ENCODE measurements at places on chromosomes 3 and 15.
A peak's percentile ranks its signal among the peaks of the same experiment; 100 is the strongest.

- peak; percentile 19 for DNase-seq
Measured at GRCh38 chr15:52466134-52466701, 62.5 kb downstream of the MYO5A start.

GRCh38 chr15:31263751-31264558 is 62.7 kb upstream of the KLF13 start:
- DNase-seq: peak; percentile 80

- DNase-seq: no peak
Measured at GRCh38 chr3:157059661-157060060, 100.3 kb downstream of the CCNL1 start.

- no peak for DNase-seq
Measured at GRCh38 chr3:35201211-35201610, 438.1 kb upstream of the ARPP21 start.

- no peak for DNase-seq
Measured at GRCh38 chr15:65901336-65901735, 32.0 kb downstream of the RAB11A start.

DNA sequence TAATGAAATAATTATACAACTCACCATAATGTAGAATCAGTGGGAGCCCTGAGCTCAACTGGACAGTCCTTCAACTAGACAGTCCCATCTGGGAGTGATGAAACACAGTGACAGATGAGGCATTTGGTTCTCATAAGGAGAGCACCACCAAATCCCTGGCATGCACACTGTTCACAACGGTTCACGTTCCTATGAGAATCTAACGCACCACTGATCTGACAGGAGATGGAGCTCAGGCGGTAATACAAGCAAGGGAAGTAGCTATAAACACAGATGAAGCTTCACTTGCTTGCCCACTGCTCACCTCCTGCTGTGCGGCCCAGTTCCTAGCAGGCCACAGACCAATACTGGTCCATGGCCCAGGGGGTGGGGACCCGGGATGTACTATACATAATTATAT is 17.0 kb downstream of the PRKAR2A start:
- no peak for DNase-seq

- DNase-seq: no peak
Measured at GRCh38 chr3:94101860-94102259, 39.0 kb downstream of the NSUN3 start.

- no peak for DNase-seq
Measured at GRCh38 chr3:144622845-144623244, 651.2 kb downstream of the DIPK2A start.

- DNase-seq: no peak
Measured at GRCh38 chr3:76735152-76735551, 304.7 kb upstream of the ROBO2 start.

DNA sequence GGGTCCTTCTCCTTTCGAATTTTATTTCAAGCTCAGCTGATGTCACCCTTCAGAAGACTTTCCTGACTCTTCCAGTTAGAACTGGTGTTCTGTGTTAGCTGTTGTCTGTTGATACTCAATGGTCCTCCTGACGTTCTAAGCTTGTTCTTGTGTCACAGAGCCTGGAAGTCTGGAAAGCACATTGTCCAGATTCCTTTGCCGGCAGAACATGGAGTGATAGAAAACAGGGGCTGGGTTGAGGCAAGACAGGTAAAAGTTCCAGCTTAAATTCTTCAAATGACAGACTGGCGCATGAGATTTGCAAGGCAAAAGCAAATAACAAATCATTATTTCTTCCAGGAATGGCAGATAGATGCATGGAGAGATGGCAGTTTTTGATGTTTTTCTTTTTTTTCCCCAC is 102.0 kb upstream of the CLSTN2 start:
- DNase-seq: no peak

DNA sequence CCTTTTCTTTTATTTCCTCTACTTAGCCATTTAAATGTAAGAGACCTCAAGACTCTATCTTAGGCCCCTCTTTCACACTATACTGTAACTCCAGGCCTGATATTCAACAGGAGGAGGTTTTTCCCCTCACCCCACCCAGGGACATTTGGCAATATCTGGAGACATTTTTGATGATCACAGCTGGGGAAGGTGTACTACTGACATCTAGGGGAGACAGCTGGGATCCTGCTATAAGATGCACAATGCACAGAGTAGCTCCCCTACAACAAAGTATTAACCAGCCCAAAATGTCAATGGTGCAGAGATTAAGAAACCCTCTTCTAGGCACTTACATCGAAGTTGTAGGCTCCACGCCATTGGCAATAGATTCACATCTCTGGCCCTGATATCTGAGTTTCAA is 517.5 kb upstream of the UBE2E2 start:
- no peak for DNase-seq

- DNase-seq: no peak
Measured at GRCh38 chr3:38163117-38163840, 2.1 kb upstream of the OXSR1 start.

DNA sequence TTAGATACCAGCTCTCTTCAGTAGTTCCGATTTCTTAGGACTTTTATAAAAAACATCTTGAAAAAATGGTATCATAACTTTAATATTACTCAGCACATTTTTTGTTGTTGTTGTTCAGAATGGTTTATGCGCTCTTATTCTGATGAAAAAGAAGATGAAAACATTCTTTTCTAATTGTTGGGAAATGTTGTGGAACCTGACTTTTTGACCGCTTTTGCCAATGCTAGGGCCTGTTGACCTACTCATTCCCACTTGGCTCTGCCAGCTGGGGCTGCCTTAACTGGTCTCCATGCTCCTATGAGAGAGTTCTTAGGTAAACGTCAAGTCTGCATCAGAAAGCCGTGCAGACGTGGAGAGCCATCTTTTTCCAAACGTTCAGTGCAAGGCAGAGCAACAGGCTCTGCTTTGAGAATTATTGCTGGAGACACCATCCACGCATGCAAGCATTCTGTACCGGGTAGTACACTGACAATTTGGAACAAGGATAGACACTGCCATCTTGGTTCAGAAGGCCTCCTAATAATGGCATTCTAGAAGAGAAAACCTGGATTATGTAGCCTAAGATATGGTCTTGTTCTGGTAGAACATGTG is 176.8 kb downstream of the GHSR start:
- no peak for DNase-seq

DNA sequence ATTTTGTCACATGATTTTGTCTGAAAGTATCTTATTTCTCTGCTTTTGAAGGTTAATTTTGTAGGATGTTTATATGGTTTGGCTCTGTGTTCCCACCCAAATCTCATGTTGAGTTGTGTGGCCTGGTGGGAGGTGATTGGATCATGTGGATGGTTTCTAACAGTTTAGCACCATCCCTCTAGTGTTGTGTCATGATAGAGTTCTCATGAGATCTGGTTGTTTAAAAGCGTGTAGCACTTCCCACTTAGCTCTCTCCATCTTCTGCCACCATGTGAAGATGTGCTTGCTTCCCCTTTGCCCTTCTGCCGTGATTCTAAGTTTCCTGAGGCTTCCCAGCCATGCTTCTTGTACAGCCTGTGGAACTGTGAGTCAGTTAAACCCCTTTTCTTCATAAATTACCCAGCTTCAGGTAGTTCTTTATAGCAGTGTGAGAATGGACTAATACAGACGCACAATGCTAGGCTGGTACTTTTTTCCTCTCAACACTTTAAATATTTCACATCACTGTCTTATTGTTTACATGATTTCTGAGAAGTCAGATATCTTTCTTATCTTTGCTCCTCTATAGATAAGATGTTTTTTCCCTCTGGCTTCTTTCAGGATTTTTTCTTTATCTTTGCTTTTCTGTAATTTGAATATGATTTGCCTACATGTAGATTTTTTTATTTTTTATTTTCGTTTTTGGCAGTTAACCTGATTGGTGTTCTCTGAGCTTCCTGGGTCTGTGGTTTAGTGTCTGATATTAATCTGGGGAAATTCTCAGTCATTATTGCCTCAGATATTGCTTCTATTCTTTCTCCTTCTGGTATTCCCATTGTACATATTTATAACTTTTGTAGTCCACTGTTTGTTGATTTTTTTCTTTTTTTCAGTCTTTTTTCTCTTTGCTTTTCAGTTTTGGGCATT is 22.2 kb downstream of the BTD start:
- DNase-seq: peak; percentile 35

GRCh38 chr3:195757438-195757770 is 36.6 kb downstream of the MUC20 start:
- DNase-seq: no peak

- no peak for DNase-seq
Measured at GRCh38 chr15:88249220-88249619, 7.3 kb downstream of the NTRK3 start.

DNA sequence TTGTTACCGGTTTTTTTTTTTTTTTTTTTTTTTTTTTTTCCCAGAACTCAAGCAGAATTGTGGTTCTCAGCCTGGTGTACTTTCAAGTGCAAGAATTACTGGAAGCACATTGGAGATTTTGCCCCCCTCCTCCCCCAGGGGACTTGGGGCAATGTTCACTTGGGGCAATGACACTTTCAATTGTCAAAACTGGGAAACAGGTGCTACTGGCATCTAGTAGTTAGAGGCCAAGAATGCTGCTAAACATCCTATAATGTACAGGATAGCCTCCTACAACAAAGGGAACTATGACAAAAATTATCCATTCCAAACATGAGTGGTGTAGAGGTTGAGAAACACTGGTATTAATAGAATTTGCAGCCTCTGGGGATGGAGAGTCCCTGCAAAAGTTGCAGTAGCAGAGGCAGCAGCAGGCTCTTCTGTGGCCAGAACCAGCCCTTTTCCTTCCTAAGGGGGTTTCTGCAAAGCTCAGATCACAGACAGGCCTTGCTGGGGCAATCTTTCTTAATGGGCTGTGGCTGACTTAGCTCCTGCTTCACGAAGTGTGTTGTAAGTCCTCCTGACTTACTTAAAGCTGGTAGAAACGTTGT is 144.3 kb upstream of the MRPS22 start:
- DNase-seq: no peak

DNA sequence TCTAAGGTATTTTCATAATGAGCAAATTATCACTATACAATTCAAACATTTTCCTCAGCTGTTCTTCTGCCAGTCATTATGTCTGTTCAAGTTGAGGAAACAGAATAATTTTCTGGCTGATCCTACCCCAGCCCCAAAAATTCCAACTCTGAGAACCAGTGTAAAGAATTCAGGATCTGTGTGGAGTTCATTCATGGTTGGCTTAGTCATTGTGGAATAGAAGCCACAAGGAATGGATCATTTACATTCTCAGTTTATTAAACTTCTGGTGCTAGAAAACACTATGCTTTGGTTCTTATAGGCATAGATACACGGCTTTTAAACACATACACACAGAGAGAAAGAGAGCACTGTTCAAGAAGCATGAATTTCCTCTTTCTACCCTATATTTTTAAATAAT is 134.6 kb downstream of the CMSS1 start:
- no peak for DNase-seq

DNA sequence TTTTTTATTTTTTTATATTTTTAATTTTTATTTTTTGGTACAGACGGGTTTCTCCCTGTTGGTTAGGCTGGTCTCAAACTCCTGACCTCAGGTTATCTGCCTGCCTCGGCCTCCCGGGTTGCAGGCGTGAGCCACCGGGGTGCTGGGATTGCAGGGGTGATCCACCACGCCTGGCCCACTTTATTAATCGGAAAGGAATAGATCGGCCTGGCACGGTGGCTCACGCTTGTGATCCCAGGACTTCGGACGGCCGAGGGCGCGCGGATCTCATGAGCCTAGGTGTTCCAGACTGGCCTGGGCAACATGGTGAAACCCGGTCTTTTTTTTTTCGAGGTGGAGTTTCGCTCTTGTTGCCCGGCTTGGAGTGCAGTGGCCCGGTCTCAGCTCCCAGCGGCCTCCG is 26.5 kb upstream of the TUBGCP5 start:
- no peak for DNase-seq

GRCh38 chr3:11907667-11908660 is 61.3 kb upstream of the TAMM41 start:
- DNase-seq: no peak

DNA sequence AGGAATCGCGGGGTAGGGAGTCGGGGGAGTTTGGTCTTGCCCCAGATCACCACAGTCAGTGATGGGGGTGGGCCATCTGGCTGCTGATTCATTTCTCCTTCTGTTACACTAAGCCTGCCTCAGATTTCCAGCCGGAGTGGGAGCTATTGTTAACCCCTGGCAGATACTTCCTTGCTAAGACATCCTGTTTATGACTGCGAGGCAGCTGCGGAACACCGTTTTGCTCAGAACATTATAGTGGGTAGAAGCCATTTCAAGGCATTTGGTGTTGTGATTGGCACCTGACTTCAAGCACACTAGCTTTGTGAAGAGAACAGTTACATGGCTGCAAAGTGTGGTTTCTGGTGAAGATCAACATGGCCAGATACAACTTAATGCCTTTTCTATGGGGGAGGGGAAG is 73.8 kb downstream of the FLNB start:
- no peak for DNase-seq

DNA sequence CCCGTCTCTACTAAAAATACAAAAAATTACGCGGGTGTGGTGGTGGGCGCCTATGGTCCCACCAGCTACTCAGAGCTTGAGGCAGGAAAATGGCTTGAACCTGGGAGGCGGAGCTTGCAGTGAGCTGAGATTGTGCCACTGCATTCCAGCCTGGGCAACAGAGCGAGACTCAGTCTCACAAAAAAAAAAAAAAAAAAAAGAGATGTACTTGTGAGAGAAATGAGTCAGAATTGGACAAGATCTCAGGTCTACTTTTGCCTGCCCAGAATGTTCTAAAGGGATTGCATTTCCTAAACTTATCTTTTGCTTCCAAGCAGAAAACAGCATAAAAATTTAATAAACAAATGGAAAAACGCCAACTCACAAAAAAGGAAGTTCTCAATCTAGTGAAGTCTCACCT is 167.5 kb downstream of the NR2F2 start:
- no peak for DNase-seq

GRCh38 chr3:71466483-71466882 is 117.0 kb downstream of the FOXP1 start:
- no peak for DNase-seq

DNA sequence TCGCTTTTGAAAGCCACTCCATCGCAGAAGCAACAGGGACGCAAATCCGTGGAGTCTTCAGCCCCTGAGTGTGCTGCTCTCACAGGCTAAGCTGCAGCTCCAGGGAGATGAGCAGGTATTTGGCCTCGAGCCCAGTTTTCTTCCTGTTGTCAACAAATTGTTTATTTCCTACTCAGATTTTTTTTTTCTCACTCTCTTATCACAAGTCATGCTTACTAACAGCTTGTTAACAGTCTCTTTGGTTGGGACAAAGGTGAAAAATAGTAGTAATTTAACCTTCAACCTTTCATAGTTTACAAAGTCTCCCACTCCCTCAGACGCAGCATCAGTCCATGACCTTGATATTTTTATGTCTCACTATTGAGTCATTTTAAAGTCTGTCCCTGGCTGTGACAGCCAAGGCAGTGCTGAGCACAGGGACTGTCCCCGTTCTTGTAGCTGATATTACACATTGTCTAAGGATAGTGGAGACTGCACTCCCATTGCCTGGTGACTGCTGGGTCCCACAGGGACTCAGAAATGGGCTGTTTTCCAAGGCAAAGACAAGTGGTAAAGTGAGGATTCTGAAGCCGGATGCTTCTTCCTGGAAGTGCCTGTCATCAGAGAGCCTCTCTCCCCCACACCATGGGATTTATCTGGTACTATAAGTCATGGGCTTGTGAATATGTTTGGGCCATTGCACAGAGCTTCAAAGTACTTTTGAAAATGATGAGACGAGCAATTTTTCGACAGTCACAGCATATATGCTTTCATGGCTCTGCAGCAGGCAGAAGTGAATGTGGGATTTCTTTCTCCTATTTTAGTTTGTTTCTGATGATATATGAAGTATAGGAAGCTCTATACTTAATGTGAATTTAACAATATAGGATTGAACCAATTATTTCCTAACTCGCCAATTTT is 59.8 kb upstream of the UNC13C start:
- no peak for DNase-seq
